Lower lobe of right lung (tissue), 2 donors: ENCODE measurements at places on chromosomes 7 and 10. TPM values are rescaled to one million over a fixed set of nuclear protein-coding genes. Genes with fewer than 3 reads are reported as not detected.

- no peaks in the 10 kb centered on the region for H3K36me3 ChIP-seq
- peaks cover 19% of the 10 kb centered on the region for H3K4me1 ChIP-seq
- no peak overlapping the region for H3K27ac ChIP-seq
These were observed 73.8 kb downstream of the OSBPL3 start for GRCh38 chr7:24905996-24906770.

- no peaks in the 10 kb centered on the region for H3K27me3 ChIP-seq
- no peak overlapping the region for H3K4me3 ChIP-seq
- H3K36me3 ChIP-seq, result no peaks in the 10 kb centered on the region
These were observed 200.0 kb upstream of the BMPER start for GRCh38 chr7:33705333-33705833.

GRCh38 chr10:63537536-63537935 is 16.3 kb downstream of the REEP3 start:
- H3K27me3 ChIP-seq, result no peaks in the 10 kb centered on the region
- no peaks in the 10 kb centered on the region for H3K4me1 ChIP-seq
- H3K36me3 ChIP-seq, result no peaks in the 10 kb centered on the region

- H3K27ac ChIP-seq, result no peak overlapping the region
- no peak for DNase-seq
- H3K27me3 ChIP-seq, result no peaks in the 10 kb centered on the region
- no peaks in the 10 kb centered on the region for H3K4me1 ChIP-seq
These were observed 262.0 kb downstream of the ADRA2A start for GRCh38 chr10:111338805-111339204.

GRCh38 chr7:129266181-129266580 is 41.4 kb downstream of the AHCYL2 start:
- no peak for DNase-seq
- no peaks in the 10 kb centered on the region for H3K4me1 ChIP-seq

Gene PON3
- total RNA-seq, result 25.6 TPM

Gene GSDME
- 8.2 TPM for total RNA-seq

Gene VIPR2
- 0.80 TPM for total RNA-seq
